ENCODE measurements at places on chromosomes 5 and 9.

DNA sequence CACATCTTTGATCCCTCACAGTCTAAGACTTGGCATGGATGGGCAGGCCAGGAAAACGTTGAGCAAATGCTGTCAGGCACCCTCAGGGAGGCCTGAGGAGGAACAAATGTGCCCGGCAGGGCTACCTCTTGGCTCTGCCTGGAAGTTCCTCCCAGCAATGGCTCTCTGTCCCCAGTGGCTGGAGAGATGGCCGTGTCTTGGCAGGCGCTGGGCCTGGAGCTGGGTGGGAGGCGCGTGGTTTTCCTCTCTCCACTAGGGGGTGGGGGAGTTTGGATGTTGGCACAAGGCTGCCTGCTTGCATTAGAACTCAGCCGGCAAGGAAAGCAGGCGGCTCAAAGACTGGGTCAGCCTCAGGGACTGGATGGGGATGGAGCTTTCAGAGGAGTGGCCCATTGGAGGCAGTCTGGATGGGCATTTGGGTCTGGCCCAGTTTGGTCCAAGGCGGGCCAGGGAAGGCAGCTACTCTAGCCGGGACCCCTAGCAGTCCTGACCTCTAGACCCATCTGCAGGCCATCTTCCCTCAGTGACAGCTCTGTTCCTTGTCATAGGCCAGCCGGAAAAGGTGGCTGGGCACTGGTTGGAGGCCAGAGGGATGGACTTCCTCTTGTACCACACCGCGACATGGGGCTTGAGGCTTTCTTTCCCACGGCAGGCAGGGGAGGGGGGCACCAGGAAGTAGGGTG lies 68.2 kb upstream of the STC2 start:
- DNase-seq: no peak

- no peak for DNase-seq
Observed at GRCh38 chr9:4640027-4640426, 22.1 kb upstream of the PLPP6 start.

- DNase-seq: peak; percentile 83
Observed at GRCh38 chr5:127870914-127871313, 167.7 kb downstream of the CCDC192 start.

GRCh38 chr5:90709323-90710155 lies 150.9 kb downstream of the ADGRV1 start:
- DNase-seq: no peak

- DNase-seq: no peak
Observed at GRCh38 chr5:74052441-74053221, 426.6 kb downstream of the ARHGEF28 start.

DNA sequence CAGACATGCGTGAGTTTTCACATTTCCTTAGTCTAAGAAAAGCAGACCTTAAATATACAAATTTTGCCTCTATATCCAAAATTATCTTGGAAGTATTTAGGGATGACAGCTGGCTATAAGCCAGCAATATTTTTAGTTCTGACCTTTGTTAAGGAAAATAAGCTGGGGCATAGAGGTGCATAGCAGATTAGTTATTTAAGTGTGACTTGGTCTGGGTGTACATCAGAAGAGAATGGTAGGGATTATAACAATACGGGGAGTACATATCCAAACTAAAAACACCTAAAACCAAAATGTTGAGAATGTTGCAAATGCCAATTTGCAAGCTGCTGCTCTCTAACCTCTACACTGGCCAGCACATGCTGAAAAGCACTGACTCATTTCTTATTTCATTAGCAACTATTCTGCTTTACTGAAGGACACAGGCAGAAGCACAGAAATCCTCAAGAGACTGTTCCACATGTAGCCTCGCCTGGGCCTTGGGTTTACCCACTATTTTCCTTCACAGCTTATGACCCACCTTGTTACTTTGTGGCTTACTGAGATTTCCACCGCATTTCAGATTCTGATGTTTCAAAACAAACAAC lies 22.3 kb downstream of the LEAP2 start:
- no peak for DNase-seq

GRCh38 chr9:32783168-32783891 lies at the start of gene TMEM215:
TSS of gene TMEM215 (plus strand) at chr9:32783540. CDS start at chr9:32784184, 644 bp downstream.
- DNase-seq: peak; percentile 27

GRCh38 chr5:9859808-9860207 lies 229.7 kb upstream of the TAS2R1 start:
- DNase-seq: no peak

DNA sequence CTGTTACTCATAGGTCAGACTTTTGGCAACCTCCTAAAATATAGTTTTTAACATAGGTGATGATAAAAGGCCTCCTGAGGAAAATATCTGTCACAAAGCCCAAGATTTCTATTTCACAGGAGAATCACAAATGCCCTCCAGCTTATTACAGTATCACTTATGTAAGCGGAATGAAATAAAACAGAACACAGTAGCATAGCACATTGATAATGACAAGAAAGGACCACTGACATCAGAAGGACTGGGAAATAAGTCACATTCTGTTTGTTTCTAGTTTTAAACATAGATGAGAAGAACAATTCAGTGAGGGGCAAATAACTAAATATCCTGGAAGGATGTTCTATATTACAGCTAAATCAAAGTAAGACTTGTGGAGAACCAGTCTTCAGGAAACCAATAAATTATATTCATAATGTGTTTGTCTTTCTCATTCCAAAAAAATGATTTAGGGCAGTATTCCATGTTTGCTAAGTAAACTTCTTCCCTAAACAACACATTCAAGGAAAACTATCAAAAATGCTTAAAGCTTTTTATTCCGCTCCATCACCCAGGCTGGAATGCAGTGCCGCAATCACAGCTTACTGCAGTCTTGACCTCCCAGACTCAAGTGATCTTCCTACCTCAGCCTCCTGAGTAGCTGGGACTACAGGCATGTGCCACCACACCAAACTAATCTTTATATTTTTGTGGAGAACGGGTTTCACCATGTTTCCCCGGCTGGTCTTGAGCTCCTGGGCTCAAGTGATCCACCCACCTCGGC lies 20.8 kb upstream of the CTNNAL1 start:
- DNase-seq: no peak

- peak; percentile 81 for DNase-seq
Observed at GRCh38 chr9:113992276-113992951, 85.7 kb downstream of the AMBP start.

- no peak for DNase-seq
Observed at GRCh38 chr9:77023726-77024125, 4.3 kb downstream of the FOXB2 start.

GRCh38 chr5:36334315-36334714 lies 32.6 kb upstream of the RANBP3L start:
- DNase-seq: no peak

GRCh38 chr9:24545285-24545684 lies 412 bp downstream of the IZUMO3 start:
- no peak for DNase-seq

- peak; percentile 40 for DNase-seq
Observed at GRCh38 chr5:68730220-68730978, 363.4 kb upstream of the SLC30A5 start.

GRCh38 chr5:67353500-67354450 lies 157.2 kb upstream of the CD180 start:
- DNase-seq: no peak

DNA sequence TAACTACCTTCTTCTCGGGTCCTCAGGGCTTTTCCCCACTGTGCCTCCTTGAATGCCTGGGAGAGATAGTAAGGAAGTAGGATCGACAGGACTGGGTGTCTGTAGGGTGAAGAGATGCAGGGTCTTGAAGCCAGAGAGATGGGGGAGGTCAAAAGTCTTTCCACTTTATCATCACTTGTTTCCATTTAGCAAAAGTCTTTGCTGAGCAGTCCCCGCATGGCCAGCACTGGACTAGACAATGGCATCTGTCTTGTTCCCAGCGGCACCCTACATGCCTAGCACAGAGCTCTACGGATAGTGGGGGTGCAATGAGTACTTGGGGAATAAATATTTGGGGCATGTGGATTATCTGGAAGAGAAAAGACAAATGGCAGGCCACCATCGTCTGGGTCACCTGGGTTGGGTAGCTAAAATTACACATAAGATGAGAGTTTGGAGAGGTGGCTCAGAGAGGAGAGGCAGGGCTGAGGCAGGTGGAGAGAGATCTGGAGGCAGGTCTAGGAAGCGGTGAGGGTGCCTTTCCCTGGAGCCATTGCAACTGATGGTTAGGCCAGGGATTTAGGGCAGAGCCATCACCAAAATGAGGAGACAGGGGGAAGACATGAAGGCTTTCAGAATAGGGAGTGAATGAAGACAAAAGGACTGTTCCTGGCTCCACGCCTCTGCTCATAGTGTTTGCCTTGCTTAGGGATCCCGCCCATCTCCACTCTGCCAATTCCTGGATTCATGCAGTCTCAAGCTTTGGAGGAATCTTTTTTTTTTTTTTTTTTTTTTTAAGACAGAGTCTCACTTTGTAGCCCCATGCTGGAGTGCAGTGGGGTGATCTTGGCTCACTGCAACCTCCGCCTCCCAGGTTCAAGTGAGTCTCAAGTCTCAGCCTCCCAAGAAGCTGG lies 250.8 kb upstream of the KLF4 start:
- DNase-seq: no peak

DNA sequence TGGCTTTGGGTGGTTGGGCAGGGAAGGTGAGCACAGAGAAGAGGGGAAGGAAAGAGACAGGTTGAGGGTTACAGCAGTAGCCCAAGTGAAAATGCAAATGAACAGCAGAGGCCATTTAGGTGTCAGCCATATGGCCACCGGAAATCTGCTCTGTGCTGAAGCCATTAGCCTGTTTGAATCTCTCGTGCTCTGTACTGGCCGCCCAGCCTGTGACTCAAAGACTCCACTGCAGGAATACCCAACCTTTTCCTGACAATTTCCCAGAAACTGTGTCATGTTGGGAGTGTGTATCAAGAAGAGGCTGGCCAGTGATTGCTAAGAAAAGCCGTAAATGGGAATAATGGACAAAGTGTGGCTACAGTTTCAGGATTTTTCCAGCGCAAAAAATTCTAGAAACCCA lies 35.9 kb upstream of the RAI14 start:
- DNase-seq: no peak

DNA sequence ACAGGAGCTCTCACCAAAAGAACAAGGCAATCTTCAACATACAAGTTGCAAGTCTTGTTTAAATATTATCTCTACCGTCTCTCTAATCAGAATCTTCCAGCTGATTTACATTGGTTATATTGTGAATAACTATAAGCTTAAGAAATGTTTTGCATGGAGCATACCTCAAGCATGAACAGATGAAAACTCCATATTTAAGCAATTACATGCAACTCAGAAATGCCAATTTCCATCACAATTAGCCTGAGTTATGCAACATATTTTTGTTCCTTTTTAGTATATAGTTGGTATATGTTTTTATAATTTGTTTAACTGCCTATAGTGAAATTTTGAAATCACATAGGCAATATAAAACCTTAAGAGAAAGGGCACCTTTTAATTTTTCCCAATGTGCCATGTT lies 142.5 kb downstream of the DENND1A start:
- no peak for DNase-seq

GRCh38 chr9:84277646-84278045 lies 62.9 kb downstream of the SLC28A3 start:
- DNase-seq: no peak

DNA sequence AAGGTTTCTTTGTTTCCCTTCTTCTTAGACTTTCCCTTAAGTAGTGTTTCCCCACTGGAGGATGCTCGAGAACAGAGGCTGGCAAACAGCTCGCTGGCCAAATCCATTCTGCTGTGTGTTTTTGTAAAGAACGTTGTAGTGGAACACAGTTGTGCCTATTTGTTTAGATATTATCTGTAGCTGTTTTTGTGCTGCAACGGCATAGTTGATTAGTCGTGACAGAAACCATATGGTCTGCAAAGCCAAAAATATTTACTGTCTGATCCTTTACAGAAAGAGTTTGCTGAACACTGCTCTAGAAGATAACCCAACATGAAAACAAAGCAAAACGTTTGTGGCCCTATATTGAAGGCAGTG lies 47.0 kb upstream of the EGFLAM start:
- no peak for DNase-seq

- DNase-seq: no peak
Observed at GRCh38 chr5:52657247-52657645, 130.5 kb upstream of the ITGA1 start.

GRCh38 chr9:77952635-77953328 lies 78.8 kb downstream of the GNAQ start:
- DNase-seq: no peak

DNA sequence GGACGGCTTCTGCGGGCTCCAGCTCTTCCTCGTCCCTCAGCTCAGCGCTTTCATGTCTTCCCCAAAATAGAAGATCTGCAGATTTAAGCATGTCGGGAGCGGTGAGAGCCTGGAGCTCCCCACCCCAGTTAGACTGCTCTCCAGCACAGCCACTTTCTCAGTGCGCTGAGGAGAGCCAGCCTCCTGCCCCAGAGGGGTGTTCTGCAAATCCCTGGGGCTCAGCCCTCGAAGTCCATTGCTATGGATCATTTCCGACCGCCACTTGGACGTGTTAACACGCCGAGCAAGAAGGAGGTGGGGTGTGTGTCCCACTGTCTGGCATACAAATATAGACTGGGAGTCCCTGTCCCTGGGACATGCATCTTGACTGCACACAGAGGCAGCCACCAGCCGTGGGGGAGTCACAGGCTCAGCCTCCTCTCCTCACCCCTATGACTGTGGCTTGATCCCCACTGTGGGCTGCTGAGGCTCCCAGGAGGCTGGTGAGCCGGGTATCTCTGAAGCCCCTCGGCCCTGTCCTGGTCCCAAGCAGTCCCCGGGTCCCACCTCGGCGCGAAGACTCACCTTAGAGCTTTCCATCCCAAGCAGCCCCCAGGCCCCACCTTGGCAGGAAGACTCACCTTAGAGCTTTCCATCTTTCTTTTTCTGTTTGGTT lies 30.0 kb upstream of the RNF130 start:
- no peak for DNase-seq

GRCh38 chr9:69283003-69283402 lies 42.0 kb upstream of the ENTREP1 start:
- DNase-seq: no peak

- DNase-seq: no peak
Observed at GRCh38 chr5:150044712-150045111, 41.6 kb downstream of the CSF1R start.

GRCh38 chr5:138611678-138612218 lies 36.5 kb upstream of the HSPA9 start:
- no peak for DNase-seq

- DNase-seq: no peak
Observed at GRCh38 chr9:95060234-95060633, 257.3 kb downstream of the FANCC start.

GRCh38 chr5:112706446-112707016 lies 31.2 kb upstream of the APC start:
- no peak for DNase-seq

DNA sequence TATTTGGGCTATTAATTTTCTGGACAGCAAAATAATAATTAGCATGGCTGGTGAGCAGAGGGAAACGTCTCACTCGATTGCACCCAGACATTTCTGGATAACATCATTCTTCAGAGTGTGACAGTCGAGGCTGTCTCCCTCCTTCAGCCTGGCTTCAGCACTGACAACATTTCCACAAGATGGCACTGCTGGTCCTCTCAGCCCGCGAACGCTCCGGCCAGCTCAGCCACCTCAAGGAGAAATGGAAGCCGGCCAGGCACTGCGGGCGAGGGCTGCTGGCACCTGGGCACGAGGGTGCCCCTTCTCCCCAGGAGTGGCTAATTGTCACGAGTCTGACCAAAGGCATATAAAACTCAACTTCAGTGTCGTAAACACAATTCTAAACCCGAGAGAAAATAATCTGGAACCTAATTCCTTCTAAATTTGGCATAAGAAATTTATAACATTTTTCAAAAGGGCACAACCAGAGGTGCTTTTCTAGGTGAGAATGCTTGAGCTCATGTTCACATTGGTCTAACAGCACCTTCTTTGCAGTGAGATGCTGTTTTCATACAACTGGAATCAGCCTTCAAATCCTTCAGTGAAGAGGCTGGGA lies 65.9 kb downstream of the DAP start:
- peak; percentile 75 for DNase-seq

GRCh38 chr9:88880199-88880598 lies 111.1 kb upstream of the S1PR3 start:
- DNase-seq: no peak
